ENCODE measurements at places on chromosomes 7 and 10. TPM values are rescaled to one million over a fixed set of nuclear protein-coding genes. Genes with fewer than 3 reads are reported as not detected.
A peak's percentile ranks its signal among the peaks of the same experiment; 100 is the strongest.

The STOX1 gene
- total RNA-seq: 0.41 TPM

GRCh38 chr10:118980870-118981269 is 48.6 kb upstream of the NANOS1 start:
- DNase-seq: no peak
- no peaks in the 10 kb centered on the region for H3K4me1 ChIP-seq
- H3K27me3 ChIP-seq: no peaks in the 10 kb centered on the region

GRCh38 chr10:77415313-77415960 is 222.2 kb downstream of the KCNMA1 start:
- H3K27me3 ChIP-seq: peaks cover 2% of the 10 kb centered on the region
- H3K4me3 ChIP-seq: no peak overlapping the region
- DNase-seq: no peak
- no peaks in the 10 kb centered on the region for H3K4me1 ChIP-seq
- H3K27ac ChIP-seq: no peak overlapping the region

GRCh38 chr7:33998476-33998875 is 93.1 kb downstream of the BMPER start:
- DNase-seq: no peak
- H3K4me3 ChIP-seq: no peak overlapping the region
- no peaks in the 10 kb centered on the region for H3K4me1 ChIP-seq
- no peak overlapping the region for H3K27ac ChIP-seq
- H3K36me3 ChIP-seq: no peaks in the 10 kb centered on the region

The FXYD4 gene
- not detected for total RNA-seq

DNA sequence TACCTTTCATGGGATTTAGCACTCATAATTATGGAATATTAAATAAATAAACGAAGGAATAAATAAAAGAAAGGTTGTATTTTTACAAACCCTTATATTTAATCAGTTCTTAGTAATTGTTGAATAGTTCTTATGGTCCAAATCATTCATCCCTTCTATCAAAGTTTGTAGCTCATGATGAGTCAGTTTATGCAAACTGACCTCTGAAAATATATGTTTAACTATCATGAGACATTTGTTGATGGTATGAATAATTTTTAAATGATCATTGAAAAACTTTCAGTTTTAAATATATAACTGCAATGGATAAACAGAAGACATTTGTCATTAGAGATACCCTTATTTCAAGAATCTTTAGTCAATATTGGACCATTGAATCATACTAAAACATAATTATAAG is 411.2 kb upstream of the LRRTM3 start:
- H3K4me1 ChIP-seq: no peaks in the 10 kb centered on the region
- no peaks in the 10 kb centered on the region for H3K27me3 ChIP-seq
- no peak for DNase-seq
- no peak overlapping the region for H3K4me3 ChIP-seq

GRCh38 chr7:11630355-11630754 is 201.6 kb downstream of the THSD7A start:
- no peak overlapping the region for H3K4me3 ChIP-seq
- H3K27ac ChIP-seq: no peak overlapping the region
- no peak for DNase-seq
- no peaks in the 10 kb centered on the region for H3K36me3 ChIP-seq
- H3K4me1 ChIP-seq: no peaks in the 10 kb centered on the region

DNA sequence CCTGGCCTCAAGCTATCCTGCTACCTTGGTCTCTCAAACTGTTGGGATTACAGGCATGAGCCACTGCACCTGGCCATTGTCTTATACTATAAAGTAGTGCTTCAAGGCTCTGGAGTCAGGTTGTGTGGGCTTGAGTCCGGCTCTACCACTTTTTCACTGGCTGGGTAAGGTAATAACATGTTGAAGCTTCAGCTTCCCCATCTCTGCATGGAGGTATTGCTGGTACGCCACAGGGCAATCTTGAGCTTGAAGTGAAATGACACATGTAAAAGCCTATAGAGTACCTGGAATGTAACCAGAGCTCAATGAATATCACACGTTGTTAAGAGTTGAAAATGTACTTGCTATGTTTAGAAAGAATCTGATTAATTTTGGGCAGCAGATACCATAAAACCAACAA is 120.8 kb downstream of the POU6F2 start:
- H3K27me3 ChIP-seq: peaks cover 3% of the 10 kb centered on the region
- no peaks in the 10 kb centered on the region for H3K4me1 ChIP-seq
- H3K27ac ChIP-seq: no peak overlapping the region
- H3K36me3 ChIP-seq: no peaks in the 10 kb centered on the region
- DNase-seq: no peak
- no peak overlapping the region for H3K4me3 ChIP-seq

DNA sequence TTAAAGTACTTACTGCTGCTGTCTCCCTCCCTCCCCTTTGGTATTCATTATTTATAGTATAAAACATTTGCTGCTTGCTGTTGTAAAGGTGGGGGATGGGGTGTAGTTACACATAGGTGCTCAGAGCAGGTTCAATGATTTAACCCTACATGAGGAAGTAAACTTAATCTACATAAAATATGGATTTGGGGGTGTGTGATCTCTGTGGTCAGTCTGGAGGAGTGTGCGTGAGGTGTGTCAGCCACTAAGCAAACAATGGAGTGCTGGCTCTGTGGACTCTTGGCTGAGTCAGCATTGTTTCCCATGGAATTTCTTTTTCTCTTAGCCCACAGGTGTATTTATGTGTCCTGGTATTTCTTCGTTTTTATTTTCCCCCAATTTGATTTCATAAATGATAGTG is 133.9 kb downstream of the AUTS2 start:
- no peak overlapping the region for H3K27ac ChIP-seq
- H3K36me3 ChIP-seq: no peaks in the 10 kb centered on the region
- H3K4me3 ChIP-seq: no peak overlapping the region

GRCh38 chr7:108261560-108262255 is 131.5 kb upstream of the LAMB4 start:
- no peak for DNase-seq
- no peaks in the 10 kb centered on the region for H3K36me3 ChIP-seq
- peaks cover 2% of the 10 kb centered on the region for H3K27me3 ChIP-seq
- H3K27ac ChIP-seq: no peak overlapping the region
- no peaks in the 10 kb centered on the region for H3K4me1 ChIP-seq
- no peak overlapping the region for H3K4me3 ChIP-seq

The AKR1E2 gene
- total RNA-seq: 26.0 TPM

The CDC14C gene
- not detected for total RNA-seq

The DLX5 gene
- not detected for total RNA-seq

- no peak overlapping the region for H3K27ac ChIP-seq
- peaks cover 5% of the 10 kb centered on the region for H3K27me3 ChIP-seq
- DNase-seq: no peak
- no peaks in the 10 kb centered on the region for H3K4me1 ChIP-seq
- no peak overlapping the region for H3K4me3 ChIP-seq
- no peaks in the 10 kb centered on the region for H3K36me3 ChIP-seq
These were observed 25.4 kb downstream of the TLL2 start for GRCh38 chr10:96488161-96488935.

GRCh38 chr7:12358694-12359093 is 45.0 kb downstream of the VWDE start:
- H3K4me1 ChIP-seq: no peaks in the 10 kb centered on the region
- H3K27ac ChIP-seq: no peak overlapping the region
- DNase-seq: no peak
- no peak overlapping the region for H3K4me3 ChIP-seq
- H3K27me3 ChIP-seq: no peaks in the 10 kb centered on the region

DNA sequence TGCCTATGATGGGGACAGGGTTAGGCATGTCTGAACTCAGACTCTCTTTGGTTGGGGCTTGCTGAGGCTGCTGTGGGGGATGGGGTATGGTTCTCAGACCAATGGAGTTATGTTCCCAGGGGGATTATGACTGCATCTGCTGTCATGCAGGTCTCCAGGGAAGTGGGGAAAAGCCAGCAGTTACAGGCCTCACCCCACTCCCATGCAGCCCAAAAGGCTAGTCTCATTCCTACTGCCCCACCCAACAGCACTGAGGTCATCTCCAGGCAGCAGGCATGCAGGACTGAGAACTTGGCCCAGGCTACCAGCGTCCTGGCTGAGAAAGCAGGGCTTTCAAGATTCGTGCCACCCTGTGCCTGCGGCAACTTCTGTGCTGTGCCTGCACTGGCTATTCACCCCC is 373.3 kb downstream of the HTR7 start:
- H3K27ac ChIP-seq: no peak overlapping the region
- no peaks in the 10 kb centered on the region for H3K36me3 ChIP-seq
- no peak for DNase-seq
- H3K27me3 ChIP-seq: no peaks in the 10 kb centered on the region

DNA sequence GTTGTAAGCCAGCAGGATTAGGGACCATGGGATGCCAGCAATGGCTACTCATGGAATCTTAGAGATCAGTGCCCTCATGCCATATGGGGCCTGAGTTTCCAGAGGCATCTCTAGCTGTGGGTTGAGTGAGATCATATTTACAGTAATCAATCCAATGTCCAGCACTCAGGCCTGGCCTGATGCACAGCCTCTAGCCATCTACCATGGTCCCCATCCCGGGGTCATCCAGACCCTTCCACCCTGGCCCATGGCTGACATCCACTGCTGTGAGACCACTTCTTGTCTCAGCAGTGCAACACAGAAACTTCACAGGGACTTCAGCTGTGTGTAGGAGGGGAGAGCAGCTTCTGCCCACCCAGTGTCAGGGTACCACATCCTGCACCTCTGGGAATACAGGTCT is 6.5 kb upstream of the ADCY1 start:
- DNase-seq: no peak
- H3K4me1 ChIP-seq: no peaks in the 10 kb centered on the region
- peaks cover 7% of the 10 kb centered on the region for H3K27me3 ChIP-seq
- no peaks in the 10 kb centered on the region for H3K36me3 ChIP-seq
- H3K4me3 ChIP-seq: no peak overlapping the region

GRCh38 chr7:11191574-11192220 is 218.0 kb downstream of the PHF14 start:
- H3K27ac ChIP-seq: no peak overlapping the region
- H3K4me3 ChIP-seq: no peak overlapping the region
- DNase-seq: no peak
- H3K36me3 ChIP-seq: no peaks in the 10 kb centered on the region
- no peaks in the 10 kb centered on the region for H3K4me1 ChIP-seq

The MICALL2 gene
- total RNA-seq: 2.2 TPM

DNA sequence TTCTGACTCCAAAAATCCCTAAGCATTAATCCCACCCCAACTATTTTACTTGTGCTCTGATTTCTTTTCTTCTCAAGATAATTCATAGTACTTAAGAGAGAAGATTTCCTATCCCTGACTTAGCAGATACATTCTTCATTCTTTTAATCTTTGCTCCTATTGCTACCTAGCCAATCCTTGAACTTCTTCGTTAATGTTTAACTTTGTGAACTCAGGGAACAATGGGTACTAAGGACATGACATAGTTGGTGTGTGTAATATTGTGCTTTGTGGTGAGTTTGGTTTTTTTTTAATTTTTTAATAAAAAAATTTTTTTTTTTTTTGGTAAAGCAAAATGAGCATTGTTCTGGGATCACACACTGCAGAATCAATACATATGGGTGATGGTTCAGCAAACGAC is 166.2 kb downstream of the CHCHD3 start:
- no peaks in the 10 kb centered on the region for H3K4me1 ChIP-seq
- DNase-seq: no peak
- peaks cover 3% of the 10 kb centered on the region for H3K36me3 ChIP-seq
- H3K4me3 ChIP-seq: no peak overlapping the region
- H3K27ac ChIP-seq: no peak overlapping the region

- H3K4me1 ChIP-seq: no peaks in the 10 kb centered on the region
- no peak for DNase-seq
- no peaks in the 10 kb centered on the region for H3K36me3 ChIP-seq
- H3K27me3 ChIP-seq: no peaks in the 10 kb centered on the region
- no peak overlapping the region for H3K27ac ChIP-seq
These were observed 100.1 kb downstream of the NPSR1 start for GRCh38 chr7:34758111-34758601.

GRCh38 chr7:22677680-22678079 is 49.3 kb upstream of the IL6 start:
- no peaks in the 10 kb centered on the region for H3K36me3 ChIP-seq
- H3K4me3 ChIP-seq: no peak overlapping the region
- no peaks in the 10 kb centered on the region for H3K27me3 ChIP-seq

The UPK3B gene
- 1.3 TPM for total RNA-seq

GRCh38 chr7:128097211-128097731 is 66.0 kb upstream of the LRRC4 start:
- H3K4me3 ChIP-seq: no peak overlapping the region
- H3K4me1 ChIP-seq: peaks cover 8% of the 10 kb centered on the region
- no peaks in the 10 kb centered on the region for H3K27me3 ChIP-seq
- DNase-seq: no peak

The WIPF3 gene
- not detected for total RNA-seq

- H3K36me3 ChIP-seq: no peaks in the 10 kb centered on the region
- H3K4me3 ChIP-seq: no peak overlapping the region
These were observed 337.4 kb upstream of the ZWINT start for GRCh38 chr10:56698506-56698905.

The RHOBTB1 gene
- total RNA-seq: not detected

DNA sequence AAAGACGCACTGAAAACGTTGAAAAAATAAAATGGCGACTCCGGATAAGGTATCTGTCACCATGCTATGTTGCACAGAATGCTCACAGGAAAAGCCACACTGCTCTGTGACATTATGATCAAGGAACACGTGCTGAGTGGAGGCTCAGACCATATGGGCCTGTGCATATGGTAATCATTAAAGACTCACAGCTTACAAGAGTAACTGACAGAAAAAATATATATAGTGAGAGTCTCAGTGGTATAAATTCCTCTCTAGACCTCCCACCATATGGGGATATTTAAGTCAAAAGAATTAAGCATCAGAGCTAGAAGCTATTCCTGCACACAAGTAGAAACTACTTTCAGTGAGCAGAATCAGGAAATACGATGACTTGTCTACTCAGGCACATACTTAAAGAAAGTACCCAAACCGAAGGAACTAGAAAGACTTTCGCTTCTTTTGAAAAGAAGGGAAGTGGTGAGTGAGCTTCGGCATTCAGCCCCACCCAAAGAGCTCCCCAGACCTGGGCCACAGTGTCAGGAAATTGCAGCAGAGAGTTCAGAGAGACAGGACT is 65.1 kb upstream of the MPP7 start:
- peak overlapping the region; percentile 79 for H3K27ac ChIP-seq
- no peaks in the 10 kb centered on the region for H3K36me3 ChIP-seq
- H3K4me1 ChIP-seq: peaks cover 59% of the 10 kb centered on the region
- peak; percentile 65 for DNase-seq

DNA sequence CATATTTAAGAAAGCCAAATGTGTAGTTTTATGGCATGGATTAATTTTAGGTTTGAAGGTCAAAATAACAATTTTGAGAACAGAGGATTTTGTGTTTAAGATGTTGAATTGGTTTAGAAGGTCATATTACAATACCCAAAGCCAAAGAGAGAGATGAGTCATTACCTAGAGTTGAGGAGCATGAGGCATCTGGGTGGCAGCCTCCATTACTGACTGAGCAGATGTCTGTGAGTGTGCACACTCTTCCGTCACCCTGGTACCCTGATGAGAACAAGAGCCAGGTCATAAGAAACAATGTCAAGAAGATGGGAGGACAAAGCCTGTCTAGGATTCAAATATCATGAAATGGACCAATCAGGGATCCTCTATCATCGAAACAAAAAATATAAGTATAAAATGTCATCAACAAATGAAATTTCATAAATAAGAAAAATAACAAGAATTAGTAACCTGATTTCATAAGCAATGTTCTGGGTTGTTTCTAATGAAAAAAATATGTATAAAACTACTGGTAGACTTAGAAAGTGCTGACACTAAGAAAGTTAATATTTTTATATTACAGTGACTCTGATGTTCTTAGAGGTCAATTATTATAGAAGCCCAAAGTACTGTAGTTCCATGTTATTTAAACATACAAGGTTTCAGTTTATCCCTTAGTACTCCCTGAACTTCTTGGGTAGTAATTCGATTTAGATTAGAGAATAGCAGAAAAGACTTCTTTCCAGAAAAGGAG is 20.0 kb downstream of the CUBN start:
- H3K27me3 ChIP-seq: no peaks in the 10 kb centered on the region
- H3K4me1 ChIP-seq: no peaks in the 10 kb centered on the region
- no peak overlapping the region for H3K27ac ChIP-seq
- DNase-seq: no peak
- no peak overlapping the region for H3K4me3 ChIP-seq

All from CD4-positive, alpha-beta T cell (primary cell).